PC-3 (cell line): ENCODE measurements at places on chromosomes 11 and 22. TPM values are rescaled to one million over a fixed set of nuclear protein-coding genes. Genes with fewer than 3 reads are reported as not detected.

The GGTLC3 gene
- total RNA-seq = not detected in 2 replicates

GRCh38 chr11:105298630-105299029, 159.1 kb upstream of the CARD18 start:
- H3K4me1 ChIP-seq = peaks cover 19% of the 10 kb centered on the region
- no peaks in the 10 kb centered on the region for H3K27me3 ChIP-seq
- no peaks in the 10 kb centered on the region for H3K36me3 ChIP-seq

The ACRV1 gene
- not detected in 2 replicates for total RNA-seq

The PLAAT2 gene
- 3.0 and 5.6 TPM in 2 replicates for total RNA-seq

GRCh38 chr22:49429066-49429465, 398.6 kb downstream of the BRD1 start:
- H3K4me3 ChIP-seq = no peak overlapping the region
- no peaks in the 10 kb centered on the region for H3K4me1 ChIP-seq
- no peak overlapping the region for H3K27ac ChIP-seq
- no peak for DNase-seq
- peaks cover 73% of the 10 kb centered on the region for H3K27me3 ChIP-seq

- peaks cover 2% of the 10 kb centered on the region; the same call in 1 of the 2 replicates for H3K27me3 ChIP-seq
- no peak overlapping the region for H3K4me3 ChIP-seq
- H3K36me3 ChIP-seq = no peaks in the 10 kb centered on the region
- peaks cover 4% of the 10 kb centered on the region for H3K4me1 ChIP-seq
- no peak overlapping the region for H3K27ac ChIP-seq
Observed at GRCh38 chr11:61574611-61575010, 6.3 kb downstream of the SYT7 start.

The MOV10L1 gene
- total RNA-seq = 0.26 and 1.6 TPM in 2 replicates

DNA sequence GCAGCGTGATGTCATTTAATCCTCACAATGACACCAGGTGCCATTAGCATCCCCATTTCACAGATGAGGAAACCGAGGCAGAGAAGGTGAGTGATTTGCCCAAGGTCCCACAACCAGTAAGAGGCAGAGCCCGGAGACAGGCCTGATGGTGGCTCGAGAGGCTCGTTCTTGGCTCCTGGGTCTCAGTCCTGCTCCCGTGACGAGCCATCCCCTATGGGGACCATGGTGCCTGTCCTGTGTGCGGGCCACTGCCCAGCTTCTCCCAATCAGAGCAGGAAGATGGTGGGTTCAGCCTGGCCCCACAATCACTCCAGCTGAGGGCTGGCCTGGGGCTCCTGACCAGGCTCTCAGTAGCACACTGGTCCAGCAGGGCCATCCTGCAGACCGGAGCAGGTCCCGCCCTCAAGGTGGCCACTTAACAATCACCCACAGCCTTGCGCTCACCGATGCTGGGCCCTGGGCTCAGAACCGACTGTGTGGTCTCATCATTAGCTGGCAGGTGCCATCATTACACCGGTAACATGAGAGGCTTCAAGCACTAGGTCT, 3.6 kb downstream of the ALDH3B1 start:
- no peaks in the 10 kb centered on the region for H3K27me3 ChIP-seq
- no peak for DNase-seq
- peaks cover 74% of the 10 kb centered on the region for H3K4me1 ChIP-seq

The STK33 gene
- total RNA-seq = not detected in 2 replicates

GRCh38 chr22:50201191-50202129, 649 bp downstream of the SELENOO start:
- H3K27ac ChIP-seq = no peak overlapping the region
- H3K36me3 ChIP-seq = no peaks in the 10 kb centered on the region
- peak overlapping the region; percentile 89 for H3K4me3 ChIP-seq
- no peaks in the 10 kb centered on the region for H3K27me3 ChIP-seq
- H3K4me1 ChIP-seq = peaks cover 3% of the 10 kb centered on the region

- no peak overlapping the region for H3K4me3 ChIP-seq
- no peak overlapping the region for H3K27ac ChIP-seq
- H3K27me3 ChIP-seq = no peaks in the 10 kb centered on the region
- DNase-seq = no peak
Observed at GRCh38 chr22:42375982-42376381, 56.2 kb downstream of the NFAM1 start.

- H3K4me1 ChIP-seq = no peaks in the 10 kb centered on the region
- H3K4me3 ChIP-seq = no peak overlapping the region
- DNase-seq = no peak
- H3K27ac ChIP-seq = no peak overlapping the region
- peaks cover 70% of the 10 kb centered on the region for H3K27me3 ChIP-seq
Observed at GRCh38 chr11:8533332-8533731, 60.7 kb downstream of the STK33 start.

The GGTLC2 gene
- total RNA-seq = not detected in 2 replicates

DNA sequence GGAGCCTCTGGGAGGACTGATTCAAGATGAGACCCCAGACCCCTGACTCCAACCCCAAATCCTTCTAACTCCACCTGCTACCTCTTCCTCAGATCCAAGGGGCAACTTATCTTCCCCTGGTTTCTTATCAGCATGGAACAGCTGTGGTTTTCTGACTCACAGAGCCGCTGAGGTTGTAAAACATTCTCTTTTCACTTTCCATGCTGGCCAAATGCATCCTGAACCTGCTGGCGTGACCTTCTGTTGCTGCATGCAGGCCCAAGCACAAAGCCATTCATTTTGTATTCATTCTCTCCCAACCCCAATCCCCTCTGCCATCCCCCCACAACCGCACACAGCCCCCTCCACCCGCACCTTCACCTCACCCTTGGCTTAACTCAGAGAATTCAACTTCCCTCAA, 70.3 kb downstream of the SEZ6L start:
- no peaks in the 10 kb centered on the region for H3K4me1 ChIP-seq
- peaks cover 6% of the 10 kb centered on the region; the same call in 1 of the 2 replicates for H3K27me3 ChIP-seq
- no peak for DNase-seq
- H3K4me3 ChIP-seq = no peak overlapping the region
